ENCODE measurements at places on chromosomes 2 and 18.

GRCh38 chr2:147416099-147416498, 428.7 kb upstream of the ACVR2A start:
- no peak for DNase-seq

DNA sequence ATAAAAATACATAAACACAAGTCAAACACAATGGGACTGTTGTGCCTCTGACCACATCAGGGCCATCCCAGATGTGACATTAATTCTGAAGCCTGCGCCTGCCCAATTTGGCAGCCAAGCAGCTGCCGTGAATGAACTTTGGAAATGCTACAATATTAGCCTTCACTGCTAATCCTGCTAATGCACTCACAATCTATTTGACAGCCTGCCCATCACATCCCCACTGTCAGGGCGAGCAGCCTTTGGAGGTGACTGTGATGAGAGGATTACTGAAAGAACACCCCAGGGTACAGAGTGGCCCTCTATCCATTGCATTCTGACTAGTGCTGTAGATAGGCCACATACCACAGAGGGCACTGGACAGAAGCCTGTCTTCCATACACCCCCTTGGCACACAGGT, 21.6 kb downstream of the OSR1 start:
- no peak for DNase-seq

- no peak for DNase-seq
Measured at GRCh38 chr2:108634576-108635160, 84.6 kb upstream of the RANBP2 start.

- no peak for DNase-seq
Measured at GRCh38 chr2:34070196-34070595, 471.1 kb upstream of the FAM98A start.

DNA sequence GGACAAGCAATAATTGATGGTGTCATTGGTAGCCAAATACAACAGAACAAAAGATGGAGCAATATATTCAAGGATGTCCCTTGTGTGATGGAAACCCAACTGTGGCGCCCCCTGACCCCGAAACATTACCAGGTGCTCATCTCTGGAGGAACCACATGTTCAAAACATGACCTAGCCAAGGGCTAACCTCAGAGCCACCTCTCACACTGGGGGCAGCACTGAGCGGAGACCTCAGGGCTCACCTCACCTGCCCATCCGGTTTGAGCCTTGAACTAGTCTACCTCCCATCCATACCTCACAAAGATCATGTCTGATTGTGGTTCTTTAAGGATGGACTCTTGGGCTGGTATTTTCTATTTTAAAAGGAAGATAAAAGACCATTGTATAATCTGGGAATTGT, 314.4 kb upstream of the CDH7 start:
- no peak for DNase-seq

DNA sequence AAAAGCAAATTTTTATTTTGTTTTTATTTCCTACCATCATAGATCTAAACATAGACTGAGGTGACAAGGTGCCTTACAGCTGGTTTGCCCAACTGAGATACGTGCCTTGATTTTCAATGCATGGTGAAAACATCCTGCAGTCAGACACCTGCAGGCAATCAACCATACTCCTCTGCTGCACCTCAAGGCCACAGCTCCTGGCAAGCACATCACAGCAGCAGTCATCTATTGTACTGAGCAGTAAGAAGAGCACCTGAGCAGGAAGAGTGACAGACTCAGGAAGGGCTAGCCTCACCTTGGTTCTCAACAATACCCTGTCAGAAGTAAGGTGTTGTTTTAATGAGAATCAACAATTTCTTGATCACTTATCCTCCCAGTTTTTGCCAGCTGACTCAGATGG, 1206.8 kb upstream of the NRXN1 start:
- no peak for DNase-seq

DNA sequence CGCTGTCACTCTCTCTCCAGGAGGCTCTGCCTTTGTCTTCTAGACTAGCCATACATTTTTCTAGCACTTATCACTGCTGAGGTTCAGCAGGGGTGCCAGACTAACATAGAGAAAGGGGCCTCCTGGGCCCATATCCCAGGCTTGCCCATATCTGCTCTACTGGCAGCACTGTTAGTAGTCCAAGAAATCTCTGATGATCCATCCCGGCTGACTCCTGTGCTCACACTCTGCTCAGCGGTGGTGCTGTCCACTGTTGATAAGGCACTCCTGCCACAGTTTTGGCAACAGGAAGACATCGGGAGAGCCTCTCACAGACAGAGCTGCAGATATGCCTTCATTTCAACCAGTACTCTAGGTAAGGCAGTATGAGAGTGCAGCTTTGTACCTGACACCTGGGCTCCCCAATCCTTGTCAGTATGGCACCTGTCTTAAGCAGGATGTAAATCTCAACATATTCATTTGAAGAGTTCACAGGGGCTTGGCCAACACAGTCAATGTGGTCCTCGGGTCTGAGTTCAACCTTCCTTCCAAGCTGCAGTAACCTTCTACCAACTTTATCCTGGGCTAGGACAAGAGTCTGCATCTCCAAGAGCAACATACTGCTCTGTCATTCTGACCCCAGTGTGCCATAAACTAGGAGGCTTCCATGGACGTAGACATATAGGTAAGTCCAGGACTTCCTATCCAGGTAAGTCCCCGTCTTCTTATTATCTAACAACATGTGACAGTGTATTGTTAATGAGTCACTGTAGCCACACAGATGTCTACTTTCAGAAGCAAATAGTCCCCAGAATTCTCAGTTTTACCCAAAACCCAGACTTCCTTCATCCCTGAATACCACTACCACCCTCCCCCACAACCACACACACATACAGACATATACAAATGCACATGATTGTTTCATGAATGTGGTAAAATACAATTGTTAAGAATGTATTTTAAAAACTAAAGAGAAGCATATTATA, 16.2 kb downstream of the KLF7 start:
- no peak for DNase-seq

DNA sequence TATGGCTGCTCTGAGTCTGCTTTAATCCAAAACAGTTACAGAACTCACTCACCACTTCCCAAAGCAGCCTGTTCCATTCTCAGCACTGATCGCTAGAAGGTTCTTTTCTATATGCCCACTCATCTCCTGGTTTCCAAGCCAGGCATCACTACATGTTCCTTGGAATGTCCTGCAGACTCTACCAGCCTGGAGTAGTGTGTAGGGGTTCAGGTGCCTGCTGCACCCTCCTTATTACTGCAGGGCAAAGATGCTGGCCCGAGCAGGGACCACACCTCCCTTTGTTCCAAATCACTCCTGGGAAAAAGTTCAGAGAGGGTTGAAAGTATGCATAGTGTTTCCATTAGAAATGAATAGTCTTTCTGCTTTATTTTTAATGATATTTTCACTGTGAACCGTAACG, 196.6 kb downstream of the SH3RF3 start:
- no peak for DNase-seq

GRCh38 chr2:5121642-5122041, 570.5 kb upstream of the SOX11 start:
- DNase-seq = no peak

- peak; percentile 11 for DNase-seq
Measured at GRCh38 chr2:73291093-73291460, 2.3 kb downstream of the EGR4 start.

DNA sequence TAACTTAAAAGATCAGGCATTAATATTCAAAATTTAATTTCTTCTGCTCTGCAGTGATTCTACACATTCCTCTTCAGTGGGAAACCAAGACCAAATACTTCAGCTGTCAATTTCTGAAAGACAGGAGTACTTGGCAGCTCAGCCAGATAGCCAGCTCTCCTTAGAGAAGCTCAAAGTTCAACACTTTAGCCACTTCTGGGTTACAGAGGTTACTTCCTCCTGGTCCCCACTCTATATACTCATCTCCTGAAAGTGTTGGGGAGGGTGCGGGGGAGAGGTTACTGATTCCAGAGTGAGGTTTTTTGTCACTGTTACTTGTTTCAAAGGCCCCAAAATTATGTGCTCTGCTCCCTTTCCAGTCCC, 4.1 kb downstream of the CYTIP start:
- DNase-seq = no peak

- no peak for DNase-seq
Measured at GRCh38 chr2:16019617-16020351, 79.4 kb downstream of the MYCN start.

DNA sequence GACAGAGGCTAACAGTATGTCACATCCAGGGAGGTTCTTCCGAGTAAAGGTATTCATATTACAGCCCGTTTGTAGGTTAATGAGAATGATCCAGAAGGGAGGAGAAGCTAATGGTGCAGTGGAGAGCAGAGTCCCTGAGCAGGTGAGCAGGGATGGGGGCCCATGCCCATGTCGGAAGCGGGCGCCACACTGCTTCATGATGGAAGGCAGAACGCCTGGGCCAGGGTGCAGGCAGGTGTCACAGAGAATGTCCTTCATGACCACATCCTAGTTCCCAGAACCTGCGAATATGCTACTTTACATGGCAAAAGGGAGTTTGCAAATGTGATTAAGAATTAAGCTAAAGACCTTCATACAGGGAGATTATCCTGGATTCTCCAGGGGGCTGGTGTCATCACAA, 4.0 kb downstream of the HES6 start:
- no peak for DNase-seq

DNA sequence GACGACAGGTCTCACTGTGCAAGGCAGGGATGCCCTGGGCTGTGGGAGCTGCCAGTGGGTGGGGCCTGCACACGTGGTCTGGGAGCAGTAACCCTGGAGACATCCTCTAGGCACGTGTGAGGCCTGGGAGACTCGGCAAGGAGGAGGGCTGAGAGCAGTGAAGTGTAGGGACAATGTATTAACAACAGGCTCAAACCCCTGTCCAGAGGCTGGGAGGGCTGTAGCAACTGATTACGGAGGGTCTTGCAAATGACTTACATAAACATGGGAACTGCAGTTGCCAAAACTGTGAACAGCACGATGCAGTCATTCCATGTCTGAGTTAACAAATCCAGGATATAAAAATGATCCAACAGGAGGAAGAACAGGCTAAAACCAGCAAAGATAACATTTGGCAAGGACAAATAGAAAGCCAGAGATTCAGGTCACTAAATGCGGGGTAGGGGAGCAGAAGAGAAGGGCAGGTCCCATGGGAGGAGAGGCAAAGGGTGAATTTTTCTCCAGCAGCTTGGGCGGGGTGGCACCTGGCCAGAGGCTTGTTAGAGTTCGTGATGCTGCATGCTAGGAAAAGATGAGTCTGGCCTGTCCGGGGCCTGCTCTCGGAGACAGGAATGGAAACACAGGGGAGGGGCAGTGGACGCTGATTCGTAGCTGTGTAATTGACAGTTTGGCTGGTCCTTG, 44.9 kb downstream of the CYP27C1 start:
- DNase-seq = peak; percentile 36

- peak; percentile 59 for DNase-seq
Measured at GRCh38 chr2:23351388-23352141, 33.4 kb upstream of the KLHL29 start.

DNA sequence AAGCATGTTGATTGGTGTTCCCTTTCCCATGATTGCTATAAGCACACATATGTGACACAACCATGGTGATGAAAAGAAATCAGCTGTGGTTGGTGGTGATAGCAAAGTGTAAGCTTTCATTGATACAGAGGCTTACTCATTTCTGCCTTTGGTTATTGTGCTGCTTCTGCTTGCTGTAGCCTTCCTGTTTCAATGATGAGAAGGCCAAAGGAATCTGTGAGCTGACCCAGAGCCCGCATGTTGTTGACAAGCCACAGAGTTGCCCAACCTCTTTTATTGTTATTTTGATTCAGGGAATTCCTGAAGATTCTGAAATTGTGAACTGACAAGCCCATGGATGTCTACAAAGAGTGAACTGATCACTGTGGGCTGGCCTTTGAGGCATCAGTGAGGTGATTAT, 164.4 kb downstream of the TMEFF2 start:
- no peak for DNase-seq

DNA sequence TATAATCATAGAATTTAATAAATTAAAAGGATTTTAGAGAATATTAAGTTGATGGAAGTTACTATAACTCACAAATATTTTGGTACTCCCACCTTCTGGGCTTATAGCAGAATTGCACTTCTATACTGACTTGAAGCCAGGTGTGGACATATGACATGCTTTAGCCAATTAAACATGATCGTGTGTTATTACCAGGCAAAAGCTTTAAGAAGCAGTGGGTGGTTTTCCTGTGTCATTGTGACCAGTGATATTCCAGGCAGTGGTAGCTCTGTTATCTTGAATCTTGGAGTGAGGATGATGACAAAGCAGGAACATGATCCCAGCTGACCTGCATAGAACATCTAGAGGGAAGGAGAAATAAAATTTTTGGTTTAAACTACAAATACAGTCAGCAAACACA, 370.9 kb upstream of the ZEB2 start:
- DNase-seq = peak; percentile 36

DNA sequence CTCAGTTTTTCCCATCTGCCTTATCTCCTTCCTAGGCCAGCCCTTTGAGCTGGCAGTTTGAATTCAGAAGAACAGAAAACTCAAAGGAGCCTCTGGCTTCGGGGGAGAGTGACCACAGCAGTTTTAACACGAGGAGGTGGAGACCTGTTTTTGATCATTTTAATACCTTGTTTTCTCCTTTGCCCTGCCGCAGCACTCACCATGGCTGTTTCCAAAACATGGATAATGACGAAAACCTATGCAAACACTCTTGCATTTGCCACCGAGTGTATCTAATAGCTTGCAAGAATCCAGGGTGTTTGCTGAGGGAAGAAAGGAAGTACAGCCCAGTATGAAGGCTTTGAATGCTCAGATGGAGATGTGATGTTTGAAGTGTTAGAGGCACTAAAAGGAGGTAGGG, 167.1 kb downstream of the PRKCE start:
- DNase-seq = no peak

GRCh38 chr18:47893939-47894699, 36.3 kb downstream of the SMAD2 start:
- DNase-seq = peak; percentile 38

DNA sequence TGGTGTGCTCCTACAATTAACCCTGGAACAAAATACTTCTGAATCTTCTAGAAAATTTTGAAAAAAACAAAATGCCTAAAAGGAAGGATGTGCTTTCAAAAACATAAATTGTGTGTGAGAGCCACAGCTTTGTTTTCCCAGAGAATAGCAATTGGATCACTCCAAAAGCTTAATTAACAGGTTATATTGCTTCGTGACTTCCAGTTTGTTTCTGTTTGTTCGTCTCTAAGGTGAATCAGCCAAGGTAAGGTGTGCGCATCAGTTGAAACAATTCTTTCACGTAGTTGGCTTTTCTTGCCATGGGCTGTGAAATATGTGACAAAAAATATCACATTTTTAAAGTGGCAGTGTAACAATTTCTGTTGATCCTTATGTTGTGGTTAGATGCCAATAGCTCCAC, 90.3 kb upstream of the BARD1 start:
- DNase-seq = no peak

- DNase-seq = no peak
Measured at GRCh38 chr18:60684843-60685513, 312.4 kb upstream of the MC4R start.

DNA sequence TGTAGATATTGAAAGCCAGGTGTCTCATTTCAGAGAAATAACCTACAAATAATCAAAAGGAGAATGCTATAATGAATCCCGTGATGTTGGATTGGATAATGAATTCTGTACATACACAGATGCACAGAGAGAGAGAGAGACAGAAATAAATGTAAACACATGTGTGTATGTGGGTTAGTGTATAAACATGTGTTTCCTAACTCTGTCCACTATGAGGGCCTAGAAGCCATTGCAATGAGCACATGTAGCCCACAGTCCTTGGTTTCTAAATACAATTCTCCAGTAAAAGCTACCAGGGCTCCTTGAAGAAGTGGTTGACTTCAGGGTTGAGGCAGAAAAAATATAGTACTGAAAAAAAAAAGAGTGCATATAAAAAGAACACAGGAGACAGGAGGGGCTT, 109.5 kb downstream of the INHBB start:
- no peak for DNase-seq

- no peak for DNase-seq
Measured at GRCh38 chr2:154452471-154452870, 246.0 kb upstream of the KCNJ3 start.

- DNase-seq = no peak
Measured at GRCh38 chr2:147222506-147222905, 622.3 kb upstream of the ACVR2A start.

Data from HFFc6 (cell line).